ENCODE measurements at places on chromosomes 11 and 22. TPM values are rescaled to one million over a fixed set of nuclear protein-coding genes. Genes with fewer than 3 reads are reported as not detected.

Gene MUC2
- total RNA-seq = not detected

Gene CARD10
- total RNA-seq = 18.9 TPM

Gene SYT7
- 9.9 TPM for total RNA-seq

Gene LRRC10B
- total RNA-seq = 1.3 TPM

Gene DTX4
- total RNA-seq = 22.7 TPM

Gene CST6
- total RNA-seq = not detected

Gene CCDC157
- 1.0 TPM for total RNA-seq

Gene KCNK4
- not detected for total RNA-seq
